Thyroid gland (tissue), 4 donors: ENCODE measurements at places on chromosomes 1 and 21. TPM values are rescaled to one million over a fixed set of nuclear protein-coding genes. Genes with fewer than 3 reads are reported as not detected.

ATP1B1 gene
- 310 TPM for total RNA-seq

DNA sequence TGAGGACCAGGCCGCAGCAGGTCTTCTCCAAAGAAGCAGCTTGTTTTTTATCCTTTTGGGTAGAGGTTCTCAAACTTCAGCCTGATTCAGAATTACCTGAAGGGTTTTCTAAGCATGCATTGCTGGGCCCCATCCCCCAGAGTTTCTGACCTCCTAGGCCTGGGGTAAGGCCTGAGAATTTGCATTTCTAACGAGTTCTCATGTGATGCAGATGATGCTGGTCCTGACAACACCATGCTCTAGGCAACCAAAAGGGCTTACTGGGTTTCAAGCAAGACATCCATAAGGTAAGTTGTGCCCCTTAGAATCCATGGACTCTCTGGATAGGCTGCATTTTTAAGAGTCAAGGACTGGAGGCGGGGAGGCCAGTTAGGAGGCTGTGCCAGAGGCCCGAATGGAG is 295.1 kb downstream of the HHIPL2 start:
- no peak overlapping the region for H3K27ac ChIP-seq
- DNase-seq, result no peak
- H3K36me3 ChIP-seq, result no peaks in the 10 kb centered on the region
- no peaks in the 10 kb centered on the region for H3K4me1 ChIP-seq

DNA sequence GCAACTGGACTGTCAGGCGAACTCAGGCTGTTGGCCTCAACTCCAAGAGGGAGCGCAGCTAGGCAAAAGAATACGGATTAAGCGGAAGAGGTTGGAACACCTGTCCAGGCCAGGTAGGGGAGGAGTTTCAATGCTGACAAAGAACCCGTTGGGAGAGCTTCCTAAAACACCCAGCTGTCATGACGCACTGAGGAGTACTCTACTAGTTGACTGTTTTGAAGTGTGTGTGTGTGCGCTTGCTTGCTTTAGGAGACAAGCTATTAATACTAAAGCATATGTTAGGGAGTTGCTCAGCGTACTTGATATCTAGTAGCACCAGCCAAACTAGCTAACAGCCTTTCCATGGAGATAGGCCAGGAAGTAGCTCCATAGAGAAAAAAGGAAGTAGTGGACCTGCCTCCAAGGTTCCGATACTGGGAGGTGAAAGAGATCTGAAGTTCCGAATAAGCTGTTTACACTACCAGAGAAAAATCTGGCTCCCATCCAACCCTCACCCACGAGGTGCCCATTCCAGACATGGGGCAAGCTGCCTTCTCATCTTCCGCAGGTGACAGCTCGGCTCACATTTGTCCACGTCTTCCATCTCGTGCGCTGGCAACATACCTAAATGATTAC is 974 bp upstream of the FNBP1L start:
- DNase-seq, result peak; percentile 68
- H3K27ac ChIP-seq, result peak overlapping the region; percentile 98
- H3K4me3 ChIP-seq, result peak overlapping the region; percentile 57
- no peaks in the 10 kb centered on the region for H3K4me1 ChIP-seq

DNA sequence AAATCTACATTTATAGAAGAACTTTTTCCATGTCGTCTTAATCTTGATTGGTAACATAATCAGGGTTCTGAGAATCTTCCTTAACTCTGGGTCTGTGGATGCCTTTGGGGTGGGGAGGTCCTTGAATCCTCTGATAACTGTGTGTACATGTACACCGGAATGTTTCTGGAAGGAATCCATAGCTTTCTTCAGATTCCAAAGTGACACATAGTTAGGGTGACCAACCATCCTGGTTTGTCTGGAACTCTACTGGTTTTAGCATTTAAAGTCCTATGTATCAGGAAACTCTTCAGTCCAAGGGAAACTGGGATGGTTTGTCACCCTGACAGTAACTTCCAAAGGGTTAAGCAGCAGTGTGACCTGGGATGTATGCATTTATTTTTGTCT is 16.8 kb downstream of the STRIP1 start:
- H3K27ac ChIP-seq, result no peak overlapping the region
- H3K27me3 ChIP-seq, result no peaks in the 10 kb centered on the region
- H3K4me3 ChIP-seq, result no peak overlapping the region

TCHH gene
- 0.13 TPM for total RNA-seq

- no peak for DNase-seq
- peaks cover 37% of the 10 kb centered on the region for H3K4me1 ChIP-seq
- peak overlapping the region; percentile 86 for H3K27ac ChIP-seq
- no peaks in the 10 kb centered on the region for H3K36me3 ChIP-seq
Observed at GRCh38 chr1:99648107-99648506, 2.2 kb downstream of the PALMD start.

AMY1A gene
- total RNA-seq, result not detected

DNA sequence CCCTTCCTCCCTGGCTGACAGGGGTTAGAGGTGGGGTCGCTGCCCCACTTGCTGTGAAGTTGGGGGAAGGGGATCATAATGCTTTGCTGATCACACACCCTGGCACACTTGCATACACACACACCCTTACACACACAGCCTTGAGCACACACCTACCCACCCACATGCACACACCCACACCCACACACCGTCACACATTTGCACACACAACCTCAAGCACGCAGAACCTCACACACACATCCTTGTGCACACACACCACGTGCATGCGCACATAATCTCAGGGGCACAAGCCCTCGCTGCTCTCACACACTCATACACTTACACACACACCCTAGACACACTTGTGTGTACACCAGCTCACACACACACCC is 16.4 kb upstream of the TNFRSF8 start:
- no peaks in the 10 kb centered on the region for H3K36me3 ChIP-seq
- no peak overlapping the region for H3K27ac ChIP-seq
- no peaks in the 10 kb centered on the region for H3K27me3 ChIP-seq
- no peak overlapping the region for H3K4me3 ChIP-seq

CD2 gene
- total RNA-seq, result 9.7 TPM

- no peaks in the 10 kb centered on the region for H3K36me3 ChIP-seq
- DNase-seq, result peak; percentile 63
- peak overlapping the region; percentile 98 for H3K27ac ChIP-seq
- peaks cover 42% of the 10 kb centered on the region for H3K4me1 ChIP-seq
Observed at GRCh38 chr1:46368791-46369190, 25.3 kb upstream of the FAAH start.

SPRR2E gene
- not detected for total RNA-seq

DNA sequence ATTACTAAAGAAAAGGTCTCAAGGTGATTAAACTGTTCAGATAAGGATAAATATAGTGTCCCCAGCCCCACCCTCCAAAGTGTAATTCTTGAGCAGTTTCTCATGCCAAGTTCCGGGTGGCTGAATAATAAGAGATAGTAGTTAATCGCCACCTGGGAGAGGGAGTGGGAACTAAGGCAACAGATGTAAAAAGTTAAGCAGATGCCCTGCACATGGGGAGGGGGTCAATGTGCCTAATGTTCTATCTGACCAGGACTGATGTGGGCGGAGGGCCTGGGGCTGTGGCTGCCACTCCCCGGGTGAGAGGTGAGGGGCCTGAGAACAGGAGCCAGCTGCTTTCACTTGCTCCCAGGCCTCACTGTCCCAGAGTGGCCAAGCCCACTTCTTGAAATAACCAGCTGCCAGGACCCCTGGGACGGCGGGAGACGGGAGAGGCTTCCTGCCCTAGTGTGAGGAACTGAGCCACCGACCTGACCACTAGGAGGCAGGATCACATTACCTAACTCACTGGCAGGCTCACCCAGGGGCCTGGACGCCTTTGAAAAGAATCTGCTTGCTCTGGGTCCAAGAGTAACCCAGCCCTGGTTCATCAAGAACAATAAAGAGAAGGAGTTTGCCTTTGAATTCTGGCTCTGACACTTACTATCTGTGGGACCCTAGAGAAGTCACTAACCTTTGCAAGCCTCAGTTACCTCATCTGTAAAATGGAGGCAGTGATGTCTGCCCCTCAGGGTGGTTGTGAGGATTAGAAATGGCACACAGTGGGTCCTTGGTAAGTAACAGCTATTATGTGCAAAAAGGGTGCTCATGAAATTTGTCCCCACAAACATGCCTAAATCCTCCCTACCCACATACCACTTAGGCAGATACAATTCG is 179.2 kb downstream of the ATG4C start:
- no peaks in the 10 kb centered on the region for H3K36me3 ChIP-seq
- no peak overlapping the region for H3K4me3 ChIP-seq
- H3K27me3 ChIP-seq, result no peaks in the 10 kb centered on the region
- H3K27ac ChIP-seq, result no peak overlapping the region
- no peaks in the 10 kb centered on the region for H3K4me1 ChIP-seq
